ENCODE measurements at places on chromosomes 7 and 10.

- no peak for DNase-seq
Measured at GRCh38 chr7:113799896-113800295, 118.9 kb downstream of the PPP1R3A start.

DNA sequence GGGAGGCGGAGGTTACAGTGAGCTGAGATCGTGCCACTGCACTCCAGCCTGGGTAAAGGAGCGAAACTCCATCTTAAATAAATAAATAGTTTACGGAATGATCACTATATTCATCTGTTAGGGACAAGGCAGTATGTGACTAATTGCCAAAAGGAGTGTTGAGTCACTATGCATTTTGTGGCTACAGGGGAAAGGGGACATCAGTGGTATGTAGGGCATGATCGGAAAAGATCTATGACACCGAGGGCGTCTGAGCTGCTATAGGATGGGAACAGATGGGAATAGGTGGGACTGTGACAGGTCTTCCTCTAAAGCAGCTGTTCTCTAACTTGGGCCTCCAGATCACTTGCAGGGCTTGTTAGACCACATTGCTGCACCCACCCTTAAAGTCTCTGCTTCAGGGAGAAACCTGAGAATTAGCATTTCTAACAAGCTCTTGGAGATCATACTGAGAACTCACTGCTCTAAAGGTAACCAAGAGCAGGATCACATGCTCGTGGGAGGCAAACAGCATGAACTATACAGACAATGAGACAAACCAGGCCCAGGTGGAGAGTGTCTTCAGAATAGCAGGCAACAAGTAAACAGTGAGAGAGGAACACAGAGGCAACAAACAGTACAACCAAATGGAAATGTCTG, 65.1 kb upstream of the ITGA8 start:
- DNase-seq, result peak; percentile 36

DNA sequence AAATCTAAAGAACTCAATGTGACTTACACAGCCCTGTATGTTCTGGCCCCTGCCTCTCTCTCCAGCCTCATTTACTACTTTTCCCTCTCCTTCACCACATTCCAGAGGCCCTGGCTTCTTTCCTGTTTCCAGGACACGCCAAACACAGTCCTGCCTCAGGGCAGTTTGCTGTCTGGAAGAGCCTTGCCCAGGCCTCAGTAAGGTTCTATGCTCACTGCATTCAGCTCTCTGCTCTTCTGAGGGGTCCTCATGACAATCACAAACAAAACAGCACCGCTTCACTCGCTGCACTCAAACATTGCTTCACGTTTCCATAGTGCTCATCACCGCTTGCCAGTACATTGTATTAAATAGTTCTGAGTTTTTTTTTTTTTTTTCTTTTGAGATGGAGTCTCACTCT, 35.1 kb upstream of the GARS1 start:
- no peak for DNase-seq

DNA sequence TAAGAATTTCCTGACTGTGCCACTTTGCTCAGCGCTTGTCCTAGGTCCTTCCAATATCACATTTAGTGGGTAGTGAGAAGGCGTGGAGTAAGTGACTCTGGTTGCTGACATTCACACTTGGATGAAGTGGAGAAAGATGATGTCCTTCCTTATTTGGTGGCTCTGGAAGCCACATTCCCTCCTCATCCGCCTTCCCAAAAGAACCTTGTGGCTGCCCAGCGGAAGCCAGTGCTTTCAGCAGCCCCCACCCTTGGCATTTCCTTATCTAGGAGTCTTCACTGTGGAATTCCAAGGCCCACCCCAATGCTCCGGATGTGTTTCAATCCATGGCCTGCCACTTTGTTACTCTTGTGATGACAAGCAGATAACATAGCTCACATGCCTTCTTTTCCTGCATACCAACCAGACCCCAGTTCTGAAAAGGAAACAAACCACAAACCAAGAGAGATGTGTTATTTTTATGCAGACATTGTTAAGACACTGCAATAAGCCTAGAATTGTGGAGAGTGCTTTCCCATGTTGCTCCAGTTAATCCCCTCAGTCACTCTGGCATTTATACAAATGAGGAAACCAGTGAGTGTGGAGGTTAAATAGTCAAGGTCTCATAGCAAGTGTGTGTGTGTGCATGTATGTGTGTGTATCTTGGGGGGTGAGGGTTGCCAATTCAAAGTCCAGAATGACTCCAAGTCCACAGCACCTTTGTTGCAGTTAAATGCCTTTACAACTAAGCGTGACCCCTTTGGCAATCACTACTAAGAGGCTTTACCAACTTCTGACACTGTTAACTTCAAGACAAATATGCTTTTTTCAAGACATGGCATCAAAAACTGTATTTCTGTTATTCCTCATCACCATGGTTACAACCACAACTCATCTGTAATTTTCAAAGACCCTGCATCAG, 10.3 kb upstream of the ANKRD1 start:
- peak; percentile 91 for DNase-seq

DNA sequence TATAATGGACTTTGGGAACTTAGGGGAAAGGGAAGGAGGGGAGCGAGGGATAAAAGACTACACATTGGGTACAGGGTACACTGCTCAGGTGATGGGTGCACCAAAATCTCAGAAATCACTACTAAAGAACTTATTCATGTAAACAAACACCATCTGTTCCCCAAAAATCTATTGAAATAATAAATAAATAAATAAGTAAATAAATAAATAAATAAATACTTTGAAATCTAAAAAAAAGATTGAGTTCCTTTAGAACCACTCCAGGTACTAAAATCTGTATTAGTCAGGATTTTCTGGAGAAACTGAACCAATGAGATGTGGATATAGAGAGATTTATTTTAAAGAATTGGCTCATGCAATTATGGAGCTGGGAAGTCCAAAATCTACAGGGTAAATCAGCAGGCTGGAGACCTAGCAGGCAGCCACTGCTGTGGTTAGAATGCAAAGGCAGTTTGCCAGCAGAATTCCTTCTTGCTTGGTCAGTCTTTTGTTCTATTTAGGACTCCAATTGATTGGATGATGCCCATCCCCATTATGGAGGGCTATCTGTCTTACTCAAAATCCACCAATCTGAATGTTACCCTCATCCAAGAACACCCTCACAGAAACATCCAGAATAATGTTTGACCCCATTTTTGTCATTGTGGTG, 8.9 kb downstream of the IGFBP1 start:
- DNase-seq, result peak; percentile 75

DNA sequence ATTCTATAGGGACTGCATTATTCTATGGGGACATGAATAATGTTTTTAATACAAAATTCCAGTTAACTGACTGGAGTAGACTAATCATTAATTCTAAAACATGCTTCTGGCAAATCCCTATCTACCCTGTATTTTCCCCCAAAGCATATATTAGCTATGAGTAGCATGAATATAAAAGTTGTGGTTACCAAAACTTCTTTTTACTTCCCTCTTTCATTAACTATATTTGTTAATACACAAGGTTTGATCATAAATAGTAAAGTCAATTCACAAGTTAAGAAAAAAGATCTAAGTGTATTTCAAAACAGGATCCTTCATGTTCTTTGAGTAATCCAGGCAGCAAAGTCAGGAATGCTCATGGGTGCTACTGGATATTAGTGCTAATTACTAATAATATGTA, 2.9 kb upstream of the RALA start:
- DNase-seq, result no peak

GRCh38 chr10:88271761-88272543, 311.2 kb downstream of the RNLS start:
- DNase-seq, result peak; percentile 34

DNA sequence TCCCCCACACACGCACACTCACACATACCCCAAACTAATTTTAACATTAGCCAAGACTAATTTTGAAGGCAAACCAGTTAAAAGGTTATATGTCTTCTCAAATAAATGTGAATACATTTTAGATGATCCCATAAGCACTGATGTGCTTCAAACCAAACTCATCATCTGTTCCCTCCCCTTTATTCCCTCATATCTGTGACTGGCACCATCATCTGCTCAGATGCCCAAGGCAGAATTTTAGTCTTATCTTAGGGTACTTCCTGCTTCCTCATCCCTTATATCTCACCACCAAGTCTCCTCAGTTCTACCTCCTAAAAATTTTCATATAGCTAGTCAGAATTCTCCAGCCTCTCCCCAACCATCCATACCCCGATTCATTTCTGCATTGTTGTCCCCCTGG, 80.4 kb downstream of the UPF2 start:
- no peak for DNase-seq

GRCh38 chr7:157570531-157571200, 233.9 kb downstream of the DNAJB6 start:
- peak; percentile 17 for DNase-seq

- peak; percentile 84 for DNase-seq
Measured at GRCh38 chr7:33982425-33982786, 77.1 kb downstream of the BMPER start.

DNA sequence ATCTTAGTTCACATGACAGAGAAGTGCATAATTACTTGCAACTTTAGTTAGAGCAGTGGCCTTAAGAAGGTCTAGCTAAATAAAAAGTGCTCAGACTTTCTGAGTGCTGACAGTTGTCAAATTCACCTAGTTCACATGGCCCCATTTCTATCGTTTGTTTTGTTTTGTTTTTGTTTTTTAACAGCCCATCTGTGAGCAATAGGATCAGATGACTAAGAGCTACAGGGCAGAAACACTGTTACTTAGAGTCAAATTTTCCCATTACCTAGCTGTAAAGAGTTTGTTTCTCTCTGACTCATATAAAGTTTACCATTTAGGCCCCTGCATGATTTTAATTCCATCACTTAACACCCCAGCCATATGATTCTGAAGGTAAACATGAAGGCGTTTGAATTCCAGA, 18.8 kb downstream of the CAV1 start:
- peak; percentile 84 for DNase-seq

- no peak for DNase-seq
Measured at GRCh38 chr7:37262181-37262580, 186.5 kb downstream of the ELMO1 start.

GRCh38 chr7:35906191-35906908, 105.5 kb downstream of the SEPTIN7 start:
- DNase-seq, result peak; percentile 76
